ENCODE measurements at places on chromosomes 3 and 15. TPM values are rescaled to one million over a fixed set of nuclear protein-coding genes. Genes with fewer than 3 reads are reported as not detected.

The CX3CR1 gene
- total RNA-seq = 0.12 TPM

DNA sequence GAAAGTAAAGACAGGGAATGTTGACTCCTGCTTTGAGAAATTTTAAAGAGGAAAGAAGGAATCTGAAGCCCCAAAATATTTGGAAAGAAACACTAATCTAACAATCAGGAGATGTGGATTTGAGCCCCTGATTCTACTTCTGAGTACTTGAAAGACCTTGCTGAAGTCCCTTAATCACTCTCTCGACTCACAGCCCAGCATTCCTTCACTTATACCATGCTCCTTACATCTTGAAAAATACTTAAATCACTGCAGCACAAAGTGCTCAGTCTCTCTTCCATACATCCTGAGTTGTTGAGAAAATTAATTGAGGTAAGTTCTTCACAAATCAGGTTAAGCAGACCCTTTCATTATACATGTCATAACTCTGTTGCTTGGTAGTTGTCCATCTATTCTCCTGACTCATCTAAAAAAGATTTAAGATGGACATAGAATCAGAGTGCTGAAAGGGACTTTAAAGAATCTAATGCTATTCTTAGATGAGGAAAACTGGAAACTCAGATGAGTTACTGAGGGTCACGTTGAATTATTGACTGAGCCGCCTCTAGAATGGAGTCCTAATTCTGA is 72.8 kb upstream of the THSD4 start:
- no peak for DNase-seq
- no peak overlapping the region for H3K4me3 ChIP-seq
- H3K4me1 ChIP-seq = no peaks in the 10 kb centered on the region
- no peaks in the 10 kb centered on the region for H3K27me3 ChIP-seq

GRCh38 chr3:132395126-132395525 is 22.2 kb upstream of the DNAJC13 start:
- H3K27ac ChIP-seq = no peak overlapping the region
- H3K4me3 ChIP-seq = no peak overlapping the region
- H3K4me1 ChIP-seq = peaks cover 4% of the 10 kb centered on the region
- peaks cover 16% of the 10 kb centered on the region for H3K27me3 ChIP-seq

- H3K4me3 ChIP-seq = no peak overlapping the region
- no peak overlapping the region for H3K27ac ChIP-seq
- H3K4me1 ChIP-seq = peaks cover 6% of the 10 kb centered on the region
- H3K36me3 ChIP-seq = peaks cover 4% of the 10 kb centered on the region
Measured at GRCh38 chr3:141255846-141256261, 24.2 kb downstream of the PXYLP1 start.

DNA sequence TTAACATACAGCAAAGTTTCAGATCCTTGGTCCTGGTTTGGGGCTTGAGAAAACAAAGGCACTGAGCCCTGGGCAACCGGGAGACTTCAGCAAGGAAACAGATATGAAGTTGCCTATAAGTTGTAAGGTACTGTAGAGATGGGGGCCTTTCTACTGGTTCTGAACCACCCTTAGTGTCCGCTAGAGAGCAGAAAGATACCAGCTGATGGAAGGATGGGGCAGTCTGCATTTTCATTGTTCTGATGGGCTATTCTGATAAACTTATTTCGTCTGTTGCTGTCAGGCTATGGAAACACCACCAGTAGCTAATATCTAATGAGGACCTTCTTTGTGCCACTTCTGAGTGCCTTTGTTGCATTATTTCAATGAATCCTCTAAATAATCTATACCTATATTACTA is 38.7 kb downstream of the FGD5 start:
- H3K27ac ChIP-seq = no peak overlapping the region
- peak; percentile 5 for DNase-seq
- no peaks in the 10 kb centered on the region for H3K36me3 ChIP-seq
- no peaks in the 10 kb centered on the region for H3K4me1 ChIP-seq
- H3K4me3 ChIP-seq = no peak overlapping the region
- H3K27me3 ChIP-seq = peaks cover 49% of the 10 kb centered on the region

- H3K4me3 ChIP-seq = no peak overlapping the region
- DNase-seq = no peak
- H3K27me3 ChIP-seq = peaks cover 3% of the 10 kb centered on the region
Measured at GRCh38 chr3:144821583-144821982, 850.0 kb downstream of the DIPK2A start.

- no peak overlapping the region for H3K27ac ChIP-seq
- no peak overlapping the region for H3K4me3 ChIP-seq
- peaks cover 2% of the 10 kb centered on the region for H3K27me3 ChIP-seq
- peaks cover 36% of the 10 kb centered on the region for H3K4me1 ChIP-seq
Measured at GRCh38 chr3:189457201-189457607, 174.0 kb upstream of the TP63 start.

DNA sequence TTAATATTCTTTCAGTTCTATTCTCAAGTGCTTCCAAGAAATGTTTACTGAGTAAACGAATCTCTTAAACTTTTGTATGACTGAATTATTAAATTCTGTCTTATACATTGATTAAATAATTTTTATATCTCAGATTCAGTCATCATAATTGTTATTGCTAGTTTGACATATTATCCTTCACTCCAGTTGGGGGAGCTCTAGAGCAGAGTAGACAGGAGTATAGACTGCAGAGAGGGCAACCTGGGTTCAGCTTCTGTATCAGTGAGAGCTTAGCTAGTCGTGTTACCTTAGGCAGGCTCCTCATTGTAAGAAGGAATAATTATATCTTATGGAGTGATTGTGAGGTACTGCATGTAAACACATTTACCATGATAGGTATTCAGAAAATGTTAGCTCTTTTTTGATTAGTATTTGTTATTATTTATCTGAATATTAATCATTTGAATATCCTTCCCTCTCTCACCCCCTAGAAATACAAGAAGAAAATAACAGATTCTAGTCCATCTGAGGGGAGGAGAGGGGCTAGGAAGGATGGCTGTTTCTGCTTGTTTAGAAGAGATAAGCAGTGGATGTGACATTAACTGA is 31.0 kb upstream of the ZCWPW2 start:
- DNase-seq = no peak
- peaks cover 3% of the 10 kb centered on the region for H3K36me3 ChIP-seq
- no peak overlapping the region for H3K27ac ChIP-seq
- H3K4me3 ChIP-seq = no peak overlapping the region

Measured in chondrocyte (in vitro differentiated cells).